ENCODE measurements at places on chromosomes 12 and 14. TPM values are rescaled to one million over a fixed set of nuclear protein-coding genes. Genes with fewer than 3 reads are reported as not detected.

GRCh38 chr12:102564026-102564425, 83.7 kb upstream of the IGF1 start:
- no peaks in the 10 kb centered on the region for H3K27me3 ChIP-seq
- no peaks in the 10 kb centered on the region for H3K4me1 ChIP-seq
- DNase-seq: no peak
- no peaks in the 10 kb centered on the region for H3K36me3 ChIP-seq

DNA sequence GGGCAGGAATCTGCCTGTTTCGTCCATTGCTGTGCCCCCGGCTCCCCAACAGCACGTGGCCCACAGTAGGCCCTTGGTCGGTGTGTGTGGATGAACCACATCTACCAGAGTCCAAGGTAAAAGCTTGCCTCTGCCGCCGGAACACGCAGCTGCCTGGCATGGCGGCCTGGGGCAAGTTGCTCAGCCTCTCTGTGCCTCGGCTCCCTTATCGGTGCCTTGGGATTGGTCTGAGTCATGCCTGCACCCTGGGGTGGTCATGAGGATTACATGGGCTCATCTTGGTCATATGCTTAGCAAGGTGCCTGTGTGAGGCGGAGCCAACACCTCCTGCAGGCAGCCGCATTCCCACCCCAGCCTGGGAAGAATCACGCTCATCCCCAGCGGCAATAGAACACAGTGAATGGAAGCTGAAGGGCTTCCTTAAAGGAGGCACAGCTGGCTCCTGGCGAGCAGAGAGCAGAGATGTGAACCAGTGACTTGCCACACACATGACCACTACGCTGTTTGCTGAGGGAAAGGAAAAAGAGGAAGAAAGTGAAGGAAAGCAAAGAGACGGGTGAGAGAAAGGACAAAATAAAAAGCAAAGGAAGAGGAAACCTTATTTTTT, 5.5 kb upstream of the SCARB1 start:
- no peaks in the 10 kb centered on the region for H3K27me3 ChIP-seq
- H3K36me3 ChIP-seq: no peaks in the 10 kb centered on the region
- H3K27ac ChIP-seq: peak overlapping the region; percentile 31
- H3K4me1 ChIP-seq: no peaks in the 10 kb centered on the region
- peak overlapping the region; percentile 22 for H3K4me3 ChIP-seq

HOXC12 gene
- not detected for total RNA-seq

CIDEB gene
- total RNA-seq: 6.8 TPM

DNA sequence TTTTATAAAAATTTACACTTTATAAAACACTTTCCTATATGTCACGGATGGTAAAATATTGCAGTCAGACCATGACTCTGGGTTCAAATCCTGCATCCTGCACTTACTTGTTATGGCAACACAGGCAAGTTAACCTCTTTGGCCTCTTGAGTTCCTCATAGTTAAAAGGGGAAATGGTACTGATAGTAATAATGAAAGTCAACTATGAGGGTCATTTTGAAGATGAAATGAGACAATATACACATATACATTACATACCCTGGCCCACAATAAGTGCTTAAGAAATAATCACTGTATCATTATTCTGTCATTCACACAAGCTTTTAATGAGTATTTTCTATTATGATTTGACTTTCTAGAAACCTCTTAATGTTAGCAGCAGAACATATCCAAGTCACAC, 64.4 kb downstream of the C12orf42 start:
- H3K36me3 ChIP-seq: no peaks in the 10 kb centered on the region
- H3K27ac ChIP-seq: no peak overlapping the region
- no peaks in the 10 kb centered on the region for H3K4me1 ChIP-seq
- H3K27me3 ChIP-seq: no peaks in the 10 kb centered on the region

ACAD10 gene
- total RNA-seq: 37.3 TPM

Measured in heart left ventricle (tissue), 16 donors.